ENCODE measurements at places on chromosomes 7 and 10. TPM values are rescaled to one million over a fixed set of nuclear protein-coding genes. Genes with fewer than 3 reads are reported as not detected.
A peak's percentile ranks its signal among the peaks of the same experiment; 100 is the strongest.

DNA sequence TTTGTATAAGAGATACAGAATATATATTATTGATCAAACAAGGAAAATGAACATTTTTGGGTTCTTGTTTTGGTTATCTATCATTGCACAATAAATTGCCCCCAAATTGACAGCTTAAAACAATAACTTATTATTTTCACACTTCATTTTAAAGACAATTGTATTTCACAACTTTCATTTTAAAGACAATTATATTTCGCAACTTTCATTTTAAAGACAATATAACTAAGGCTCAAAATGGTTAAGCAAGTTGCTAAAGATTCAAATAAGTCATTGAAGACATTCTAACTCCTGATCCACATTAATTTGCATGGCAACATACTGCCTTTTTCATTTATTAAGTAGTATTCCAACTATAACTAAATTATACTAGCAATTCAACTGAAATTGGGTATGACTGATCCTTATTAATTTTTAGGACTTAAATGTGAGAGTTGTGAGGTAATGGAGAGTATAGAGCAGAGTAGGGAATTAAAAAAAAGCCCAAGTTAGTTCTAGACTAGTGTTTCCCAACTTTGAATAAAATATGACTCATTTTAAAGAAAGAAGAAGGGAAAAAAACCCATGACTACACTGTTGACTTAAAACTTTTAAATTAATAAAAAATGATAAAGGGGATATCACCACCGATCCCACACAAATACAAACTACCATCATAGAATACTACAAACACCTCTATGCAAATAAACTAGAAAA, 9.9 kb upstream of the STEAP2 start:
- peaks cover 3% of the 10 kb centered on the region for H3K27me3 ChIP-seq
- no peaks in the 10 kb centered on the region for H3K4me1 ChIP-seq
- H3K4me3 ChIP-seq, result no peak overlapping the region
- no peaks in the 10 kb centered on the region for H3K36me3 ChIP-seq

DNA sequence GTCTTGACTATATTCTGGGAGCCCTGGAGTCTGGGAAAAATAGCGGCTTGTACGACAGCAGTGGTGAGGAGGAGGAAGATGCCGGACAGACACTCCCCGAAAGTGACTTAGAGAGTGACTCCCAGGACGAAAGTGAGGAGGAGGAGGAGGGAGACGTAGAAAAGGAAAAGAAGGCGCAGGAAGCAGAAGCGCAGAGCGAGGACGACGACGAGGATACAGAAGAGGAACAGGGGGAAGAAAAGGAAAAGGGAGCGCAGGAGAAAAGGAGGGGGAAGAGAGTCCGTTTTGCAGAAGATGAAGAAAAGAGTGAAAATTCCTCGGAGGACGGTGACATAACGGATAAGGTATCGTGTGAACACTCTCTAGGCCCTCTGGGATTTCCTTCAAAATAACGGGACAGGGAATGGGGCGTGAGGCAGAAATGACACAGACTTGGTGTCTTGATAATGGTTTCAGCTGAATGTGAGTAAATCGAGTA, 908 bp downstream of the NOM1 start:
- H3K27ac ChIP-seq, result peak overlapping the region; percentile 78
- H3K4me1 ChIP-seq, result peaks cover 30% of the 10 kb centered on the region
- DNase-seq, result no peak
- peak overlapping the region; percentile 96 for H3K4me3 ChIP-seq
- peaks cover 1% of the 10 kb centered on the region for H3K27me3 ChIP-seq
- H3K36me3 ChIP-seq, result peaks cover 41% of the 10 kb centered on the region

The VAX1 gene
- total RNA-seq, result not detected

- no peak overlapping the region for H3K27ac ChIP-seq
- H3K36me3 ChIP-seq, result peaks cover 17% of the 10 kb centered on the region
- no peaks in the 10 kb centered on the region for H3K27me3 ChIP-seq
- no peak overlapping the region for H3K4me3 ChIP-seq
- no peak for DNase-seq
- H3K4me1 ChIP-seq, result no peaks in the 10 kb centered on the region
These were observed 23.5 kb downstream of the BCCIP start for GRCh38 chr10:125846894-125847293.

GRCh38 chr7:27237735-27238334, 4.8 kb upstream of the EVX1 start:
- DNase-seq, result no peak
- H3K4me1 ChIP-seq, result peaks cover 19% of the 10 kb centered on the region
- no peak overlapping the region for H3K27ac ChIP-seq
- H3K27me3 ChIP-seq, result peaks cover 81% of the 10 kb centered on the region
- no peak overlapping the region for H3K4me3 ChIP-seq

- no peak overlapping the region for H3K27ac ChIP-seq
- no peak overlapping the region for H3K4me3 ChIP-seq
- H3K27me3 ChIP-seq, result peaks cover 6% of the 10 kb centered on the region
- no peak for DNase-seq
- no peaks in the 10 kb centered on the region for H3K36me3 ChIP-seq
- H3K4me1 ChIP-seq, result no peaks in the 10 kb centered on the region
These were observed 24.2 kb upstream of the LIPN start for GRCh38 chr10:88735661-88736060.

GRCh38 chr10:61847640-61848039, 53.9 kb upstream of the ARID5B start:
- H3K27ac ChIP-seq, result no peak overlapping the region
- no peak overlapping the region for H3K4me3 ChIP-seq
- H3K4me1 ChIP-seq, result peaks cover 10% of the 10 kb centered on the region
- H3K27me3 ChIP-seq, result peaks cover 1% of the 10 kb centered on the region
- DNase-seq, result no peak
- H3K36me3 ChIP-seq, result no peaks in the 10 kb centered on the region

GRCh38 chr10:103041391-103041790, 123.3 kb downstream of the CNNM2 start:
- no peak for DNase-seq
- H3K4me3 ChIP-seq, result no peak overlapping the region
- H3K27ac ChIP-seq, result no peak overlapping the region
- H3K27me3 ChIP-seq, result no peaks in the 10 kb centered on the region
- no peaks in the 10 kb centered on the region for H3K4me1 ChIP-seq

The INHBA gene
- not detected for total RNA-seq

DNA sequence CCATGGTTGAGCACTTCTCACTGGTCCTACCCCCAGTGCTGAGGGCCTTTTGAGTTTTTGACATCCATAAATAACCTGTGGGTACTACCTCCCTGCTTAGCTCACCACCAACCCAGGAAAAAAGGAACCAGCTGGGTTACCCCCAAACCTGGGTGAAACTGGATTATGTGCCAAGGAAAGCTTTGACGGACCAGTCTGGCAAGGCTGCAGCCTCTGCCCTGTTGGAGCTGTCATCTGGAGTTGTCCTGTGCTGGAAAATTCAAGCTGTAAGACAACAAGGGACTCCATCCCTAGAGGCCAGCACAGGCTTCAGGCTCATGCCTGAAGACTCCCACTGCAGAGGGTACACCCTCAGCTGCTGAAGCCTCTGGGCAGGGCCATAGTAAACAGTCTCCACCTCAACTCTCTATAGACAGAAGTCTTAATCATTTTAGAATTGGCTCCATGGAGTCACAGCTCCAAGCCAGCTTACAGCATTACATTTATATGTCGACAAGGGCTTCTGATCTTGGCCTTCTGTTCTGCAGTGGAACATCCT, 115.5 kb upstream of the AFAP1L2 start:
- DNase-seq, result no peak
- peak overlapping the region; percentile 91 for H3K27ac ChIP-seq
- H3K4me1 ChIP-seq, result peaks cover 91% of the 10 kb centered on the region
- no peaks in the 10 kb centered on the region for H3K27me3 ChIP-seq
- H3K4me3 ChIP-seq, result peak overlapping the region; percentile 59

- H3K36me3 ChIP-seq, result peaks cover 11% of the 10 kb centered on the region
- H3K27me3 ChIP-seq, result no peaks in the 10 kb centered on the region
- no peak overlapping the region for H3K4me3 ChIP-seq
- no peaks in the 10 kb centered on the region for H3K4me1 ChIP-seq
These were observed 308.0 kb downstream of the EXOC4 start for GRCh38 chr7:133560900-133561299.

GRCh38 chr10:80518807-80519360, 18.8 kb upstream of the SH2D4B start:
- no peak overlapping the region for H3K4me3 ChIP-seq
- H3K27me3 ChIP-seq, result no peaks in the 10 kb centered on the region
- H3K4me1 ChIP-seq, result peaks cover 41% of the 10 kb centered on the region
- peak overlapping the region; percentile 6 for H3K27ac ChIP-seq
- peaks cover 25% of the 10 kb centered on the region for H3K36me3 ChIP-seq

DNA sequence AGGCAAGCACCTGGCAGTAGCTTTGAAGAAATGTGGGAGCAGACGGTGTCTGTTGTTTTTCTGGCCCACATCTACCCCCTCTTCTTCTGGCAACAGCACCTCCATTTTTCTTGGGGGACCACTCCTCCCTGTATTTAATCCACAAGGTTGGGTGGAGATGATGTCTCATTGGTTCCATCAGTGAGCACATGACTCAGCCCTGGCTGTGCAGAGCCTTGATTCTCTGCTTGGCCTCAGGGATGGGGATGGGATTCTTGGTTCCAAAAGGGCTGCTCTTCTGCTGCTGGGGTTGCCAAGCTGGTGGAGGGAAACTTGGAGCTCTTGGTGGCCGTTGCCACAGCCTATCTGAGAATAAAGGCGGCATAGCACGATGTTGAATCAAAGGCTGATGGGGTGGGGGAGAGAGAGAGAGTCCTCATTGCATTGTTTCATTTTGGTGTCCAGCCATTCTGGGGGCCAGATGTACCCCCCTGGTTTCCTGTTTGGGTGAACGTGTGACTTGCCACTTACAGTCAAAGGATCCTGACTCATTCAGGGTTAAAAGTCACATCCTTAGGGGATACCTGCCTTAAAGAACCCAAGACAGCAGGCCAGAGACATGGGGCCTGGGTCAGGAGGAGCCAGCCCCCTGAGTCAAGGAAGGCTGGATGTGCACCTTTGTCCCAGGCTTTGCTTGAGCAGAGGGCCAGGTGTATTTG, 25.9 kb downstream of the GRK5 start:
- peak; percentile 66 for DNase-seq
- H3K27ac ChIP-seq, result peak overlapping the region; percentile 90
- H3K4me3 ChIP-seq, result no peak overlapping the region
- H3K27me3 ChIP-seq, result no peaks in the 10 kb centered on the region

The DPCD gene
- total RNA-seq, result 19.0 TPM

DNA sequence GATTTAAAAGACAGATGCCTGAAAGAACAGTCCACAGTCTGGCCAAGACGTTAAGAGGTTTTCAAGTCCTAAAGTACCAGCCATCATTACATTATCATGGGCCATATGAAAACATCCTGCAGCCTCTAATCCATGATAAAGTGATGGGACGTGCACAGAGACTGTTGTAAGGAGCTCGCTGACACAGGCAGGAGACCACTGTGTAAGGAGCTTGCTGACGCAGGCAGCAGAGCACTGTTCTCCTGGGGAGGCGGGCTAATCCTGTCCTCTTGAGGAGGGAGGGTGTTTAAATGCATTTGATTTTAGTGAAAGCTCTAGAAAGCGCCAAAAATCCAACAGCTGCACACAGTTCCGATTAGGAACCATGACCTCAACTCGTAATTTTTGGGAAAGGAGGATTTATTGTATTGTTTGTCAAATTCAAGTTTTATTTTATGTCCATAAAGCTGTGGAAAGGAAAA, 16.9 kb downstream of the SVIL start:
- no peak overlapping the region for H3K27ac ChIP-seq
- H3K4me3 ChIP-seq, result no peak overlapping the region
- no peak for DNase-seq
- no peaks in the 10 kb centered on the region for H3K4me1 ChIP-seq

DNA sequence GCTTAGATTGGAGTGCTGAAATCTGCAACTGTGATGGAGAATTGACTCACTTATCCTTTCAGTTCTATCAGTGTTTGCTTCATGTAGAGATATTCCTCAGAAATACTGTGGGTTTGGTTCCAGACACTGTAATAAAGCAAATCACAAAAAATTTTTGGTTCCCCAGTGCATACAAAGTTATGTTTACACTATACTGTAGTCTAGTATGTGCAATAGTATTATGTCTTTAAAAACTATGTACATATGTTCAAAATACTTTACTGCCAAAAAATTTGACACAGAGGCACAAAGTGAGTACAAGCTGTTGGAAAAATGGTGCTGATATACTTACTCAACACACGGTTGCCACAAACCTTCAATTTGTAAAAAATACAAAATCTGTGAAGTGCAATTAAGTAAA, 112.5 kb downstream of the EPC1 start:
- no peak overlapping the region for H3K4me3 ChIP-seq
- H3K36me3 ChIP-seq, result peaks cover 1% of the 10 kb centered on the region
- H3K27me3 ChIP-seq, result no peaks in the 10 kb centered on the region
- no peak overlapping the region for H3K27ac ChIP-seq

GRCh38 chr7:106915873-106916272, 50.8 kb downstream of the PIK3CG start:
- H3K36me3 ChIP-seq, result peaks cover 11% of the 10 kb centered on the region
- DNase-seq, result peak; percentile 40
- H3K27ac ChIP-seq, result no peak overlapping the region
- H3K4me3 ChIP-seq, result no peak overlapping the region

GRCh38 chr7:30038196-30038980, 10.2 kb downstream of the PLEKHA8 start:
- H3K4me1 ChIP-seq, result peaks cover 10% of the 10 kb centered on the region
- no peak overlapping the region for H3K4me3 ChIP-seq
- H3K36me3 ChIP-seq, result peaks cover 4% of the 10 kb centered on the region
- no peaks in the 10 kb centered on the region for H3K27me3 ChIP-seq
- no peak for DNase-seq
- H3K27ac ChIP-seq, result no peak overlapping the region

The PAPOLB gene
- not detected for total RNA-seq

GRCh38 chr7:121591926-121592325, 195.8 kb upstream of the FAM3C start:
- peaks cover 6% of the 10 kb centered on the region for H3K27me3 ChIP-seq
- H3K27ac ChIP-seq, result no peak overlapping the region
- DNase-seq, result no peak
- no peaks in the 10 kb centered on the region for H3K36me3 ChIP-seq
- no peak overlapping the region for H3K4me3 ChIP-seq
- H3K4me1 ChIP-seq, result no peaks in the 10 kb centered on the region

The EPO gene
- not detected for total RNA-seq

DNA sequence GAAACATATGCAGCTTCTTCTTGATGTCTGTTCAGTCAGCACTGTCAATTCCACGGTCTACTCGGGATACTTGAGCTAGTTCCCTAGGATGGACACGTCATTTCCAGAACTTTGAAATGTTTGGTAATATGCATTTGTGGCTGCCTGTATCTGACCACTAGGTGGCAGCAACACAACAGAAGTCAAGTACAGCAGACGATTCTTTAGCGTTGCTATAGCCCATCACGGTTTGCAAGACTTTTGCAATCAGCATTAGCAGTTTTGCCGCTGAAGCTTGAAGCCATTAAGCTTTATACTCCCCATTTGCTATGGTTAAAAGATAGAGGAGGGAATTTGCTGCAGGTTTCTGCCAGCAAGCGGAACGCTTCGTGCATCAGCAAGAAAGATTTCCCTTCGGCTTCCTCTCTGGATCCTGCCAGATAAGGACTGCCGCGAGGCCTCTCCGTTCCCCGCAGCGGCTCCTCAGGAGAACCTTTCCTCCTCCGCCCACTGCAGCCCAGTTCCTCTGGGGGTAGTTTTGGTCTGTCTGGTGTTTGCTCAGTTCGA, 63.5 kb downstream of the ABCC2 start:
- no peaks in the 10 kb centered on the region for H3K36me3 ChIP-seq
- H3K27ac ChIP-seq, result no peak overlapping the region
- H3K27me3 ChIP-seq, result no peaks in the 10 kb centered on the region
- no peak overlapping the region for H3K4me3 ChIP-seq
- peaks cover 5% of the 10 kb centered on the region for H3K4me1 ChIP-seq
- DNase-seq, result peak; percentile 81

GRCh38 chr10:16231734-16232435, 204.9 kb upstream of the PTER start:
- peaks cover 2% of the 10 kb centered on the region for H3K27me3 ChIP-seq
- no peaks in the 10 kb centered on the region for H3K36me3 ChIP-seq
- H3K4me1 ChIP-seq, result no peaks in the 10 kb centered on the region
- H3K4me3 ChIP-seq, result no peak overlapping the region
- no peak overlapping the region for H3K27ac ChIP-seq

The CCDC172 gene
- not detected for total RNA-seq

Measured in activated CD8-positive, alpha-beta T cell treated with anti-CD3 and anti-CD28 coated beads for 36 hours (primary cell).